NCI-H1417 treated with DMSO at 0.1 percent for 48 hours (cell line): ENCODE measurements at places on chromosomes 6 and 20.

GRCh38 chr6:12327391-12327790 lies 37.2 kb downstream of the EDN1 start:
- DNase-seq, result no peak

DNA sequence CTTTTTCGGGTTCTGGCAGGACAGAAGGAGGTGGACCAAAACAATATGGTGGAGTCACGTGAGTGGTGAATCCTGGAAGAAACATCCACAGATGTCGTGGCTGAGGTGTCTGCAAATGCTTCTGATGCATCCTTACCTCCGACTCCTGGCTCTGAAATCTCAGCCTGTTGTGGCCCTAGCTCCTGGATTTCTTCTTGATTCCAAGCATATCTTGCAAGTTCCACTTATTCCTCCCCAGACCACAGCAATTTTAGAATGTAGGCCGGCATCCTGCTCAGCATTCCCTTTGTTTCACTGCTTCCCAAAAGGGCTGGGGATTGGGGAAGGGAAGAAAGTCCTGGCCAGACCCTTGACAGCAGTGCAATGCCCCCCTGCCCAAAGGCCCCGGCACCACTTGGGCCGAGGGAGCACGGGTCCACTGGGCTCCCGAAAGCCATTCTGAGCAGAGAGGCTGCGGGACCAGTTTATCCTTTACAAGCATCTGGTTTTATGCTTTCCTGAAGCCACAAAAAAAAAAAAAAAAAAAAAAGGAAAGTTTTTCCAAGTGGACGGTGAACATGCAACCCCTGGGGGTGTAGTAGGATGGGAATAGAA lies 200.9 kb upstream of the RNF24 start:
- DNase-seq, result no peak

- DNase-seq, result no peak
Measured at GRCh38 chr6:81049425-81050042, 702.9 kb downstream of the TENT5A start.

DNA sequence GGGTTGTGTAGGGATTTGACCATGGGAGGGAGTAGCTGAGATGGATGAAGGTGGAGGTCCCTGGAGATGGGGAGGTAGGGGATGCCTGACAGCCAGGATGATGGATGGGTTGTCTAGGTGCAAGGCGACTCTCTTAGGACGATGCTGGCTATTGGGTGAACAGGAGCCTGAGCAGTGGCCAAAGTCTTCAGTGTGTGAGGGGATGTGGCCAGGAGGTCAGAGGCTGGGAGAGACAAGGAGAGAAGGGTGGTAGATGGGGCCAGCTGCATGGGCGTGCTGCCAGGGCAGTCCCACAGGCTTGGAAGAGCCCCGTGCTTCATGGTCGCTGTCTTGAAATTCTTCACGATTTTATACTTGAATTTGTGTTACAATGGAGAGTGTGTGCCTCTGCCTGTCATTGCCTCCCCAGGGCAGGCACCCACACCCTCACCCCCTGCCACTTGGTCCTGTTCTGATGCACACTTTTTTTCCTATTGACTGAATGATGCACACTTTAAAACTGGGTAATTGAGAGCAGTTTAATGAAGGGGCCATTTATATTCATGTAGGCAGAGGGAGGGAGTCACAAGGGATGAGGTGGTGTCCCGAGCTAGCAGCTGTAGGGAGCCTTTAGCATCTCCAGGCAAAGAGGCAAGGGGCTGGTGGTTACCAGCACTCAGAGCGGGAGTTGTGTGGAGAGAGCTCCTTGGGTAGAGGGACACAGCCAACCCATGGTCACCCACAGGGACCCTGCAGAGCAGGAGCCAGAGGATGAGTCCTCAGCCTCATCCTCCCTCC lies 120.7 kb downstream of the DHX35 start:
- no peak for DNase-seq

- no peak for DNase-seq
Measured at GRCh38 chr6:5765141-5765760, 241.5 kb downstream of the NRN1 start.

DNA sequence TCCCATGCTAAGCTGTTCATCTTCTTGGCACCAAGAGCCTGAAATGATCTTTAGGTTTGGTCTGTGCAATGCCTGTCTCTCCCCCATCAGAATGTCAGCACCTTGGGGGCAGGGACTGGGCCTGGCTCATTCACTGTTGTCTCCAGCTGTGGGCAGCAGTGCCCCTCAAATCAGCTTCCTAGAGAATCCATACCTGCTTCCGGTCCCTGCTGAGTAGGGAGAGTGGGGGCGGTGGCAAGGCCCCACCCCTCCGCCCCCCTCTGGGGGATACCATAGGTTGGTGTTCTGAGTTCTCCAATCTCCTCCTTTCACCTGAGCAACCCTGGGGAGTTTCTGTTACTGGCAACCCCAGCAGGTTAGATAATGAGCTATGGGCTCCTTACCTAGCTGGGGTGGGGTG lies 19.2 kb upstream of the SPDEF start:
- DNase-seq, result no peak

DNA sequence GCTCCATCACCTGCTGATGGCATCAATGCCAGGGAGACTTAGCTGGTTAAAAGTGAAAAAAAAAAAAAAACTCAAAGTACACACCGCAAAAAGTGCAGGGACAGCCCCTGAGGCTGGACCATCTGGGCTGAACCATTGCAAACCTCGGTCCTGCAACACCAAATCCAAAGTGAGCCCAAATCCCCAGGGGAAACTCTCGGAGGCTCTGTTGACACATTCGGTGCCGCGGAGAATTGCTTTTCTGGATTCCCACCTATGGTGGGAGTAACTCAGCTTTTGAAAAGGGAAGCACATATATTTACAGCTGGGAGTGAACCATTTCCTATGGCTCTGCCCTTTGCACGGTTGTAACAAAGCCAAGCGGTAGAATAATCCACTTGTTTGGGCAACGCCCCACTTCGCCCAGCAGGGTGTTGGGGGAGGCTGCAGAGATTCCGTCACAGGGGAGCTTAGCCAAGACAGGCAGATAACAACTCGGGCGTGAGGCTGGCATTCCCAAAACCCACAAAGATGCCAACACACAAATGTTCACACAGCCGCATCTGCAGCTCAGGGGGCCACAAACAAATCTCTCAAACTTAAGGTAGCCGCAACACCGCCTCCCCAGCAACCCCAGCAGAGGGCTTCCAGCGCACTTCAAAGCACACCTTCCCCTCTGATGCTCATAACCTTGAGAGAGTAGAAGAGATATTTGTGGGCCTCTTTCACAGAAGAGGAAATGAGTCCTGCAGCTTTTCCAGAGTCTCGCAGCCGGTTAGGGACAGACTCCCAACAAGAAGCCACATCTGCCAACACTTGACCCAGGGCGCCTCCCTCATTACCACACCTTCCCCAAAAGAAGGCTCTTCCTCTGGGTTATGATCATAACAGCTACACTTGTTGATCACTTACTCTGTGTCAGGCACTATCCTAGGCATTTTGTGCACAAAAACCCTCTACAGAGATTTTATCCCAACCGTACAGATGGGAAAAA lies 11.4 kb downstream of the ZC3H12D start:
- DNase-seq, result no peak

- no peak for DNase-seq
Measured at GRCh38 chr20:16917636-16918035, 169.5 kb downstream of the OTOR start.

- DNase-seq, result no peak
Measured at GRCh38 chr20:16415071-16416053, 157.9 kb downstream of the KIF16B start.

- DNase-seq, result no peak
Measured at GRCh38 chr6:169857343-169858292, 106.2 kb downstream of the ERMARD start.

GRCh38 chr20:3716195-3716834 lies 3.9 kb upstream of the SIGLEC1 start:
- no peak for DNase-seq

DNA sequence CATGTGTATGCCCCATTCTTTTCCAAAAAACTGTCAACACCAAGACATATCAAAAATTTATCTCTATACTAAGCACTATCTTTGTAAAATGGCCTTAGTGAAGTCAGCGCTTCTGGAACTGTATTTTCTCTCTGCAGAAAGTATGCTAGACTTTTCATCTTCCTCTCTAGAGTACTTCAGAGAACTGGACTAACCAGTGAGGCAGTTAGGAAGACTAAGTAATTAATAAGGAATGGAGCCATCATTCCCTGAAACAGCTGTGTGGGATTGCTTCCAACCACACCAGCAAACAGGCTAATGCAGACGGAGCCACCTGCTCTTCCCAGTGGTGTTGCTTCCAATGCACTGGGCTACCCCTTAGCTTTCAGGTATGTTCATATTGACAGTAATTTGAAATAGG lies 169.1 kb upstream of the FUT9 start:
- no peak for DNase-seq

GRCh38 chr20:33770005-33770404 lies 38.2 kb downstream of the ZNF341 start:
- DNase-seq, result no peak

DNA sequence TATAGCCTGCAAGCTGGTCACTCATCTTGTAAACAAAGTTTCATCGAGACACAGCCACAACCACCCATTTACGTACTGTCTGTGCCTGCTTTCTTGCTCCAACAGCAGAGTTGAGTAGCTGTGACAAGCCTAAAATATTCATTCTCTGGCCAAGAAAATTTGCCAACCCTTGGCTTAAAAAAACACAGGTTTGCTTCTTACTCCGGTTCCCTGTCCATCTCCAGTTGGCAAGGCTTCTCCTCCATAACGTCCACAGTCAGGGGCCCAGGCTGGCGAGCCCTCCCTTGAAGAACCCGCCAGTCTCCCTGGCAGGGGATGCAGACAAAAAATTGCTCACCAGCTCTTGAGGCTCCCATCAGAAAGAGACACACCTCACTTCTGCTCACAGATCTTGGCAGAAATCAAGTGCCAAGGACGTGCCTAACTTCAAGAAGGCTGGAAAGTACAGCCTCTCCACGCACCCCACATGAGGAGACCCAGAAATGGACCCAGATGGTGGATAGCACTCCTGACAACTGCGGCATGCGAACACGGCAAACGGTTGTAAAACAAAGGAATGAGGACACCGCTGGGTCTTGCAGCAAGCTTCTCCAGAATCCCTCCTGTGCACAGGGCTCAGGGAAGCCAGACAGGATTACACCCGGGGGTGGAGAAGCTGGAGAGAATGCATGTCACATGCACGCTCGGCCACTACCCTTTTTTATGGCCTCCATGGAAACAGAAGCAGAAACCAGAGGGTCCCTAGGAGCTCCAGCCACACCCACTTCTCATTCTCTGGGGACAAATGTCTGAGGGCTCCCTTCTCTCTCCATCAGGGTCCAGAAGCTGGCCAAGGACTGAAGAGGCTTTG lies 59.8 kb upstream of the SIRPA start:
- DNase-seq, result no peak

DNA sequence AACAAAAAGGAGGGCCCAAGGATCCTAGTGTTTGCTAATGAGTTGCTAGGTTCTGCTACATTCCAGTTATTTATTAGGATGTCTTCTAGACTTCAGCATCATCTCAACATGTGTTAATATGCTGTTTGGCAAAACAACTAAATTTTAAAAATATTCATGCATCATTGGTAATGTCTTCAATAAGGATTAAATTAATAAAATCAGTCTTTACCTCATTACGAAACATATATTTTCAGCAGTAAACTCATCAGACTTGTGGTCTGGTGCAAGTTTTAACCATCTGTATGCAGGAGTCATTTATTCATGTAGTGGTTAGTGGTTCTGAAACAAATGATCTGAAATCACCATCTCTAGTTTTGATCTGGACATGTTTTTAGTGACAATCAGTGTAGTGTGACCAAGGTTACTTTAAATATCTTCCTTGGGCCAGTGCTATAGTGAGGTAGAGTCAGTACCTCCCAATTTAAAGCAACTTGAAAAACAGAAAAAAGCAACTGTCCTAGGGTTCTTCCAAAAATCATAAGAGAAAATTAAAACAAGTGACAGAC lies 85.0 kb upstream of the KCNK16 start:
- DNase-seq, result no peak

DNA sequence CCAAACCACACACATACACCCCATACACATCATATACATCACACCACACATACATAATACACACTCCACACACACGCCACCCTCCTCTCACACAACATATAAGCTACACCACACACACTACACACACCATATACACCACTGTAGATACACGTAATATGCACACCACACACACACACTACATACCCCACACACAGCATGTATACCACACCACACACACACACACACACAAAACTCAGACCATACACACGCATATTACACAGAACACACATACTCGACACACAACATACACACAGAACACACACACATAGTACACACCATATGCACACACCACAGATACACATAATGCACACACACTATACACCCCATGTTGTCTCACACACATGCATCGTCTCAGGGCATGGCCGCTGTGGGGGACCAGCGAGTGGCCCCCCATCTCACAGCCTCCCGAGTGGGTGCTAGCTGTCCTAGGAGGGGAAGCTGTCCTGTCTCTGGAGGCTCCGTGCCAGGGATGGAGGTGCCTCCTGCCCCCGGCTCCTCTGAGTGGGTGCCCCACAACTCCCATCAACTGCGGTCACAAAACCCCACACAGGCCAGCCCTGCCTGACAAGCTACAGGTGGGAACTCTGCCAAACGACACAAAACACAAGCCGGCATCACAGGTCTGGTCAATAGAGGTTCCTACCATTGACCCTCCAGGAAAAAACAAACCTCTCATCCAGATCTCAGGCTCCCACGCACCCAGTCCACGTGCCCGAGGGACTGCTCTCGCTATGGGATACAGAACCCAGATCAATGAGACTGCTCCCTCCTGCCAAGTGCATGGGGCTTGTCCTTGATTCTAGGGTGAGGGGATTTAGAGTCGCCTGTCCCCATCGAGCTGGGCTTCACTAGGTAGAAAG lies 49.1 kb downstream of the DACT2 start:
- no peak for DNase-seq

DNA sequence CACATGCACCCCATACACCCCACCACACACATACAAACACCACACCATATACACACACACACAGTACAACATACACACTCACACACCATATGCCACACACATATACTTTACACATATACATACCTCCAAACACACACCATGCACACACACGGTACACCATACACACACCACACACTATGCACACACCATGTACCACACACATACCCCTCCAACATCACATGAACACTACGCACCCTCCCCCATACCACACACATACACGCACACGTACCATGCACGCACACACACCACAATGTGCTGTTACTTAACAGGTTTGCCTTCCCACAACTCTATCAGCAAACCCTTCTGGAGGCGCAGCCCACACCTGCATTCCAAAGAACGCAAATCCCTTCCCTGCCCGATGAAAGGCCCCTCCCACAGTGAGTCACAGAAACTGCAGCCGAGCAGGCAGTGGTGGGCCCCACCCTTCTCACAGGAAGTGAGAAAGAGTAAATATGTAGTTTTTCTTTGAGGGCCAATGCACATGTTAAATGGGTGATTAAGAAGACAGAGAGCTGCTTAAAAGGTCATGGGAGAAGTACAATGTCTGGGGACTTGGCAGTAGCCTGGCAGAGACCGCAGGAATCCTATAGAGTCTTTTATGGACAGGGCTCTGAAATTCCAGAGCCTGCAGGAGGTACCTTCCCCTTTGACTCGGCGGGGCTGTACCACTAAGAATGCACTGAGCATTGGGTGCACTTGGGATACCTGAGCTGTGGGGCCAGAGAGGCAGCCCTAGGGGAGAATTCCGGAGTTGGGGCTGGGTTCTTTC lies 34.1 kb upstream of the EZR start:
- no peak for DNase-seq

GRCh38 chr20:22842793-22843192 lies 192.3 kb upstream of the SSTR4 start:
- DNase-seq, result no peak

GRCh38 chr6:164756142-164756541 lies 553.3 kb downstream of the C6orf118 start:
- DNase-seq, result no peak
